Mucosa of gallbladder (tissue), 1 donor: ENCODE measurements at places on chromosomes 6 and 20.

- no peak for DNase-seq
Measured at GRCh38 chr6:142530566-142530965, 228.8 kb downstream of the ADGRG6 start.

GRCh38 chr6:107419733-107420132, 39.6 kb downstream of the PDSS2 start:
- no peak for DNase-seq

- DNase-seq: no peak
Measured at GRCh38 chr6:95846652-95847051, 169.1 kb upstream of the FUT9 start.

DNA sequence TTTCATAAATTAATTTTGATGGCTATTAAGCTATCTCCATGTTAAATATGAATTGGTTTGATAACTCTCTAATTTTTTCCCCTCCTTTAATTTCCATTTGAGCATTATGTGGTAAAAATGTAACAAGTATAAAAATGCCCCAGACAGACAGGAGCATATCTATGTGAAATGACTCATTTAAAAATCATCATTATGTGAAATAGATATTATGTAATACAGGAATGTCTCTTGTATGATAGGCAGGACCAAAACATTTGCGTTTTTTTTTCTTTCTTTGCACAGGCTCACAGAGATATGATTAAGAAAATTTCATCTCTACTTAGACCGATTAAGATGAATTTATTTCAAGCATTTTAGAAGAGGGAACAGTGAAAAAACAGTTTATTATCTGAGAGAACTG, 95.8 kb downstream of the AKAP7 start:
- DNase-seq: no peak

GRCh38 chr6:71383901-71384489, 95.4 kb downstream of the OGFRL1 start:
- no peak for DNase-seq

GRCh38 chr6:107542192-107542668, 52.3 kb downstream of the SOBP start:
- no peak for DNase-seq

GRCh38 chr6:150145830-150146229, 3.0 kb downstream of the PPP1R14C start:
- no peak for DNase-seq

GRCh38 chr6:119160911-119161310, 82.4 kb upstream of the FAM184A start:
- no peak for DNase-seq

DNA sequence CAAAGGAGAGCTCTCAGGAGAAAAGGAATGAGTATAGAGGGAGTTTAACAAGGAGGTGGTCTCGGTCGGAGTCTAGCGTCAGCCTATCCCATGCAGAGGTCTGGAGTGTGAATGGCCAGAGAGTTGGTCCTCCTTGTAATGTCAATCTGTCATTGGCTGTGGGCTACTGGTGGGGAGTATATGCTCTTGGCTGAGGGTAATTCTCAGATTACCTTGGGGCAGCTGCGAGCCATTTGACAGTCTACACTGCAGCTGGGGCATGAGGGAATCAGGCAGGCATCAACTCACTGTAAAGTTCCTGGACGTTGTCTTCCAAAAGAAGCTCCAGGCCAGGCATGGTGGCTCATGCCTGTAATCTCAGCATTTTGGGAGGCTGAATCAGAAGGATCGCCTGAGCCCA, 48.1 kb downstream of the EBF4 start:
- peak; percentile 3 for DNase-seq

DNA sequence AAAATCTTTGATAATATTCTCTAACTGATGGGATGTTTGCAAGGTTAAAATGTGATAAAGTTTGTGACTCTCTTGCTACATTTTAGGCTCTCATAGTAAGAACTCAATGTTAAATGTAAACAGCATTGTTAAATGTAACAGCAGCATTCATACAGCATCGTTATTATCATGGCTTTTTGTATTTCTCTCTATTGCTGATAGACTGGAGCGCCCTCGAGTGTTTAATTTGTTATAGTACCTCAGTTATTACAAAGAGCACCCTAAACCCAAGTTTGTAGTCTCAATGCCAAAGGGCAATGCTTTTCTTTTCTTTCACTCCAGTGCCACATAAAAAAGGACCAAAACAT, 14.9 kb upstream of the TTPAL start:
- no peak for DNase-seq

- no peak for DNase-seq
Measured at GRCh38 chr6:141965016-141965545, 167.6 kb upstream of the GJE1 start.

- DNase-seq: no peak
Measured at GRCh38 chr6:47414423-47415167, 63.0 kb upstream of the CD2AP start.

- DNase-seq: no peak
Measured at GRCh38 chr6:168513766-168514165, 72.8 kb downstream of the SMOC2 start.

- no peak for DNase-seq
Measured at GRCh38 chr20:33675136-33675959, 1.1 kb upstream of the NECAB3 start.

- no peak for DNase-seq
Measured at GRCh38 chr6:15263780-15264374, 18.0 kb downstream of the JARID2 start.

DNA sequence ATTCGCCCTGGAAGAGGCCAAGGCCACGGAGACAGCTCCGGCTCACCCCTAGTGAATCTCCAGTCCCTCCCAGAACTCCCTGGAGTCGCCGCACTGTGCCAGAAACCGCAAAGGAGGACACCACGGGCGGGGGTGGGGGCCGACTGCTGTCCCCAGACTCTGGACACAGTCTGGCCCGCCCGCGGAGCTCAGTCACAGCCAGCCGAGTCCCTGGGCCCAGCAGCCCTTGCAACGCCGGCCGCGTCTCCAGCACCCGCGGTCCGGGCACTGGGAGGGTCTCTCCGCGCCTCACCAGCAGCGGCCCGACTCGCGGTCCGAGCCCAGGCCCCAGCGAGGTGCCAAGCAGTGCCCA, 518 bp downstream of the PEX6 start:
- no peak for DNase-seq

DNA sequence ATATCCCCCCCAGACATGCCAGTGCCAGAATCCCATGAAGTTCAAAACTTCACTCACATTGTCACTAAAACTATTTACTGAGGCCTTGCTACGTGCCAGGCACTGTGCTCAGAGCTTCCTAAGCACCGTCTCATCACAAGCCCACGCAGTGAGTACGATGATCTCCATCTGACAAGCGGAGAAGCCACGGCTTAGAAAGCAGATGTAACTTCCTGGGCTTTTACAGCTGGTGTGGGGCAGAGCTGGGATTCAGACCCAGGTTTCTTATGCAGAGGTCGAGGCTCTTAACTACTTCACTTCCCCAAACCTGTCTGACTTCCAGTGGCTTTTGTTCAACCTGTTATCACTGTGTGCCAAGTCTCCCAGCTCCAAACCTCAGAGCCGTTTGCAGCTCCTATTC, 8.3 kb downstream of the MDGA1 start:
- DNase-seq: no peak

DNA sequence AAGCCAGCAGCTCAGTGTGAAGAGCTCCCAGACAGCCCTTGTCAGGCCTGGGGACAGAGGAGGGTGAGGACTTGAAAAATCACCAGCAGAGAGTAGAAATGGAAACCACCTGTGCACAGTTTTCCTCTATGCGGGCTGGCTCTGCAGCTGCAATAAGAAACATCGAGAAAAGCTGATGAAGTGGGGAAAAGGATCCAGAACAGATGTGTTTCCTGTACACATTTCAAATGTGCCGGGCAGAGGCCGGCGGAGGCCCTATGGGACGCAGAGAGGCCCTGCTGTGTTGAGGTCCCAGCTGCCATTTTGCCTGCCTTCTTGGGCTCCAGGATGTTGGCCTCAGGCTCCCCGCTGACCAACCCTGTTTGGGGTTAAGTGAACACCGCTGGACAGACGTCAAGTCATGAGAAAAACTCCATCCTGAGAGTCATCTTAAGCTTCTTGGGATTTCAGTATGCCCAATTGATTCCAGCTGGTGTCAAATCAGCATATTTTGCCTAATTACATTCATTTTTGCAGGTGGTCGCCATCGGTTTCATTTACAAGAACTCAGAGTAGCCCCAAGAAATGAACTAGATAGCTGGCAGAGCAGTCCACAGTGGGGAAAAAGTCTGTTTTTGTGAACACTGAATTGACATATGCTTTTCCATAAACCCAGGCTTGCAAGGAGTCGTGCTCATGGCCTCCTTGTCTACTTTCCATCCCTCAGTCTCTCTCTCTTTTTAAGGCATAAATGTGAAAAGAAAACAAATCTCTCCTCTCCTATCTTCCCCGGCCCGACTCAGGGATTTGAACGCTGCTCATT, 150.4 kb upstream of the PHACTR3 start:
- DNase-seq: no peak

- DNase-seq: no peak
Measured at GRCh38 chr20:11700831-11701230, 216.9 kb upstream of the BTBD3 start.

DNA sequence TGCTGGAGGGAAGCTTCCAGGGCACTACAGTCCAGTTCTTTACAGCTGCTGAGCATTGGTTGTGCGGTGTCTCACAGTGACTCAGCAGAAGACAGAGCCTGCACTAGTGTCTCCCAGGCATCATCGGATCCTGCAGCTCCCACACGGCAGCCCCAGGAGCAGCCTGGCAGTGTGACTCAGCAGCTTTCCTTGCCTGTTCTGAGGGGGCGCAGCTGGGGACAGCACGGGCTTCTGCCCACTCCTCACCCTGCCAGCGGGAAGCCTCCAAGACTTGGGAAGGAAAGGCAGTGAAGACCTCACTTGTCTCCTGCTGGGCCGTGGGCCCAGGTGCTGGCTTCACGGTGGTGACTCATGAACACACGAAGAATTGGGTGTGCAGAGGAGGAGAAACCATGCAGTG, 165.4 kb downstream of the SYNDIG1 start:
- DNase-seq: peak; percentile 54

DNA sequence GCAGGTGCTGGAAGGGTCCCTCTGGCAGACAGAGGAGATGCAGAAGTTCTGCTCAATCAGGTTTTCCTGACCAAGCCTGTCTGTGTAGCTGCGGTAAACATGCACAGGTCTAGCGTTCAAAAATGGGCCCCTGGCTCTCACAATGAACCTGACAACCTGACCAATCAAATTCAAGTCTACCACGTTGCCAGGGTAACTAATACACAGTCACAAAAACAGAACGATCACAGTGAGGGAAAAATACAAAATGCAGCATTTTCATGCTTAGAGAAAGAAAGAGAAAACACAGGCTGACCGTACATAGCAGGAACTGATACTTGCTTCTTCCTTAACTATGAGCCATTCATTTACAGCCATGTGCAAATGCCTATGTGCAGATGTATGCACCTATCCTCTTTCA, 353.1 kb upstream of the TSHZ2 start:
- DNase-seq: no peak

DNA sequence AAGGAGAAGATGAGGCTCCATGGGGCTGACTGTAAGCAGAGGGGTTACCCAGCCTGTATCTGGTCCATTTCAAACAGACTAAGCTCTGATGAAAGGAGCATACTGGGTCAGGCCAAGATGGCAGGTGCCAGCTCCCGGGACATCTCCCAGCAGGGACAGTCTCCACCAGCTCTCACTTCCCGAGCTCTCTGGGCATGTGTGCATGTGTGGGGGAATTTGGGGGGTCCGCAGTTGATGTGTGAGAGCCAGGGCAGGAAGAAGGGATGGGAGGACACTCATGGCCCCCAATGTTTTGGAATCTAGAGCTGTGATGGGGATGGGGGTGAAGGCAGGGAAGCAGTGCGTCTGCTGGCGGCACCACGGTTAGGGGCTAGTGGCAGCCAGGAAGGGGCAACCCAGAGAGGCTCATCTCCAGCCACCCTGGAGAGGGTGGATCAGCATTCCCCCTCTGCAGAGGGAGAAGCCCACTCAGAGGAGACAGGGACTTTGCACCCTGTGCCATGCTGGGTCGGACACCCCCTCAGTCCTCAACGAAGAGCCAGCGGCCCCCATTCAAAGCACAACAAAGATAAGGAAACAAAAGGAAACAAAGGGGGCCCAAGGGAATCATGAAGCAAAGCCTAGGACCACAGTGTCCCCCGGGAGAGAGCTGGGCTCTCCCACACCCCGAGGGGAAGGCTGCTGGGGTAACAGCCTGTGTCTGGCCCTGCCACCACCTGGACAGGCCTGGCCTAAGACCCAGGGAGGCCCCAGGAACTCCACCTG, 52.4 kb downstream of the DSTN start:
- DNase-seq: no peak

DNA sequence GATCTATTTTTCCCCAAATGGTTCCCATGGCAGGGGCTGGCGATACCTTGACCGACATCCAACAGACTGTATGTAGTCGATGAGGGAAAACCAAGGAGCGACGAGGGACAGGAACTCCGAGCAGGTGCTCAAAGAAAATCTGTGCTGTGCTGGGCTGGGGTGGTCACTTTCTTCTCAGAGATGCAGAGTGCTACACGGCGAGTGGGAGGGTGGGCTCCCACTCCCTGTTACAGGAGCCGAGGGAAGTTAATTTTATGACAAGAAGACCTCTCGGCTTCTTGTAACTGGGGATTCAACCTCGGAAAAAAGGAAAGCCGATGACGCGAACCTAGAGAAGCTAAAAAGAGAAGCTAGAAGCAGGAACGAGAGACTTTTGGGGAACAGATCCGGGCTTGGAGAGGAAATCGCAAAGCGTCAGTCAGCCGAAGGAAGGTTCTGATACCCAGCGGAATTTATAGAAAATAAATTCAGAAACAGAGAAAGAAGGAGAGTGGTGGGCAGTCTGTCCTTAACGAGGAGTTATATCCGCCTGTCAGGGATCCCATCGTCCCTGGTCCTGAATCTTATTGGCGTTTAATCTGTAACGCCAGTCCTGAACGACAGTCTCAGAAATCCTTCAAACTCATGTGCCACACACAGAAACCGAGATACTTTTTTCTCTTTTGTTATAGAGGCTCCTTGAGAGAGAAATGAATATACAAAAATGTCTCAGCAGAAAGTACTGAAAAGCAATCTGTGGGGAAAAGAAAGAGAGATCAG, 84.6 kb upstream of the ZNF322 start:
- no peak for DNase-seq

DNA sequence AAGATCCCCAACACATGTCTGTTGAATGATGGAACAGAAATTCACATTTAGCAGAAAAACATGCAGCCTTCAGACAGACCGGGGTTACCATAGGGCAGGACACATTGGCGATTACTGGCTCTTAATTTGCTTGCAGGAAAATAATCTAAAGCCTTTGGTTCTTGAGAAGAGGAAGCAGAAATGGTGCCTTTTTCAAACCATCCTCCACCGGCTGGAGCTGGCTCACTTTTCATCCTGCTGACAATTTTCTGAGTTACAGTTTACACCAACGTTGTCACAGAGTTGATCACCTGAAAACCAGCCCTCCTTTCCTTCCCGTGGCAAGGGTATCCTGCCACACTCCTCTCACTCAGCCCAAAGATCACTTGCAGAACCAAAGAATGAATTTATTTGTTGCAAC, 32.6 kb downstream of the SF3B5 start:
- no peak for DNase-seq

- no peak for DNase-seq
Measured at GRCh38 chr6:148074291-148074690, 268.3 kb upstream of the SASH1 start.

- no peak for DNase-seq
Measured at GRCh38 chr6:35011096-35012041, 122.3 kb downstream of the ANKS1A start.

GRCh38 chr6:153140299-153140698, 9.2 kb upstream of the RGS17 start:
- no peak for DNase-seq
